CD4-positive, alpha-beta T cell treated with Interleukin-6 for 4 hours (primary cell): ENCODE measurements at places on chromosomes 5 and 9.
A peak's percentile ranks its signal among the peaks of the same experiment; 100 is the strongest.

GRCh38 chr9:88280816-88281382 lies 107.3 kb upstream of the SPIN1 start:
- no peak for DNase-seq

GRCh38 chr5:39505363-39505762 lies 80.6 kb upstream of the DAB2 start:
- no peak for DNase-seq

- no peak for DNase-seq
Observed at GRCh38 chr9:89687188-89687587, 82.4 kb downstream of the GADD45G start.

DNA sequence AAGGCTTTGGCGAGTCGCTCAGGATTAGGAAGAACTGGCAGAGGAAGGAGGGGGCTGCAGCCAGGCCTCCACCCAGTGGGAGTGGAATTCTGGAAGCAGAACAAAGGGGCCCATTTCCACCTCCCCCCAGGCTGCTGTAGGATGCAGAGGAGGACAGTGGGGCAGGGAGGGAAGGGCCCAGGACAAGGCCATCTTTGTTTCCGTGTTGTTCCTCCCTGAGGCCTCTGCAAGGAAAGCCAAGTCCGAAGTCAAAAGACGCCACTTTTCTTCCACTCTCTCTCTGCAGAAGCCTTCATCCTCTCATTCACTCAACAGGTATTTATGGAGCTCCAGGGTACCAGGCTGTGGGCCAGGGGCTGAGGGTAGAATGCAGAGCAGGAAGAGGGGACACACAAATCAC lies 70.7 kb downstream of the ENTREP1 start:
- no peak for DNase-seq

DNA sequence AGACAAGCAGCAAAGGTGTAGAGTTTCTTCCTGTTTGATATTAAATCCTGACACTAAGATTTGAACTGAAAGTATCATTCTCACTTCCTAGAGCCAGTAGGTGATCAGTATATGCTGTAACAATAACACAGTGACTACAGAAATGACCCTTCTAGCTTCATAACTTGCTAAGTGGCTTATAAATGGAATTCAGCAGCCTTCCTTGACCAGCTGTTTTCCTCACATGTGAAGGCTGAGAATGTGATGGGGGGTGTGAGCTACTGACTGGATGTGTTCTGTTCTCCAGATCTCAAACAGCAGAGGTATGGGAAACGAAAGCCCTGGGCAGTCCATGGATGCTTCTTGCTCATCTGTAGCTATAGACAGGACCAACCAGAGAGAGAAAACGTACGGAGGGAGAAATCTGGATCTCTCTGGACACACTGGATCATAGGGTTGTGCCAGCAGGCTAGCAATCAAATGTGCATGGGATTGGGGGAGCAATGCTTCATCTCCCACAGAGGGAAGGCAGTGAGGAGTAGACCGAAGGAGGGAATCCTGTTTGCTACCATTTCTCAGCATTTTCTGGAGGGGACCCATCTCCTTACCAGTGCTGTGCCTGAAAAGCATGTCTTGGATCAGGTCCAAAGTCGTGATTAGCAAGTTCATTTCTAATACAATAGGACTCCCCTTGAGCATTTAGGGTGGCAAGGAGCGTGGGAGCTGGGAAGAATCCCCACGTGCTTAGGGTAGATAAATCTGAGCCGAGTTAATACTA lies 39.4 kb downstream of the TNFAIP8 start:
- no peak for DNase-seq

DNA sequence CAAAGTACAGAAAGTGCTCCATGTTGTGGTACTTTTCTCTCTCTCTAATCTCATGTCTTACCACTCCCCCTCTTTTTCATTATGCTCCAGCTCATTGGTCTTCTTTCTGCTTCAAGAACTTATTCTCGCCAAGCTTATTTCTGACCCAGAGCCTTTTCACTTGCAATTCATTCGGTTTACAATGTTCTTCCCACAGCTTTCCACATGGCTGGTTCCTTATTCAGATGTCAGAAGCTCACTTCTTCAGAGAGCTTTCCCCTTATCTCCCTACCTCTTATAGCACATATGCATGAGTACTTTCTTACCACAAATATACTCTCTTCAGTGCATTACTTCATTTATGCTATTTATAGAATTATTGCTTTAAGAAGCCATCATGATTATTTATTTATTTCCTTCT lies 338.8 kb upstream of the ATP10B start:
- DNase-seq = no peak

DNA sequence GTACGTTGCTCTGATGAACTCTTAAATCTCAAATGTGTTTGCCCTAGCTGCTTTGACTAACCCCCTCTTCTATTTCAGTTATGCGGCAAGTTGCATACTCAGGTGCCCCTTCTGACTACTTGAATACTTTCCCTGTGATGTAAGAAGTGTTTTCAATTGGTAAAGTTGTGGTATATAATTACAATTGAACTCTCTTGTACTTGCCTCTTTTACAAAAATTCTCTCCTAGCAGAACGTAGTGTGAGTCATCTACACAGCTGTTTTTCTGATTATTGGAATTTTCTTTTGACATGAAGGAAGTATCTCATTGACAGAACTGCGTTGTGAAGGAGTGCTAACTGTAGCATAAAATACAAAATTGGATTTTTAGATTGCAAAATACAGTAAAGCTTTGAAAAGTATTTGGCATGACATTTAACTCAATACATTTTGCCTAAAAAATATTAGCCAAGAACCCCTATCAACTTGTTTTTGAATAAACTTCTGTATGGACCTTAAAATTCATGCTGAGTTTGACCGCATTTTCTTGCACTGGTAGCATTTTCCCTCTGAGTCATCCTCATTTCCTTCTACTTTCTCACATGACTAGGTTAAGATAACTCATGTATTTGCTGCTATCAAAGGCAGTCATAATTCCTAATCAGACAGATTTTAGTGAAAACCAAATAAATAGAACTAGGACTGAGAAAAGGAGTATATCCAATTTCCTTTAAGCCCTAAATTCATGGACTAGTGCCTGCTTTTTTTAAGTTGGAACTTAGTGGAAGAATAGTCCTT lies 6.3 kb downstream of the CRHBP start:
- no peak for DNase-seq

DNA sequence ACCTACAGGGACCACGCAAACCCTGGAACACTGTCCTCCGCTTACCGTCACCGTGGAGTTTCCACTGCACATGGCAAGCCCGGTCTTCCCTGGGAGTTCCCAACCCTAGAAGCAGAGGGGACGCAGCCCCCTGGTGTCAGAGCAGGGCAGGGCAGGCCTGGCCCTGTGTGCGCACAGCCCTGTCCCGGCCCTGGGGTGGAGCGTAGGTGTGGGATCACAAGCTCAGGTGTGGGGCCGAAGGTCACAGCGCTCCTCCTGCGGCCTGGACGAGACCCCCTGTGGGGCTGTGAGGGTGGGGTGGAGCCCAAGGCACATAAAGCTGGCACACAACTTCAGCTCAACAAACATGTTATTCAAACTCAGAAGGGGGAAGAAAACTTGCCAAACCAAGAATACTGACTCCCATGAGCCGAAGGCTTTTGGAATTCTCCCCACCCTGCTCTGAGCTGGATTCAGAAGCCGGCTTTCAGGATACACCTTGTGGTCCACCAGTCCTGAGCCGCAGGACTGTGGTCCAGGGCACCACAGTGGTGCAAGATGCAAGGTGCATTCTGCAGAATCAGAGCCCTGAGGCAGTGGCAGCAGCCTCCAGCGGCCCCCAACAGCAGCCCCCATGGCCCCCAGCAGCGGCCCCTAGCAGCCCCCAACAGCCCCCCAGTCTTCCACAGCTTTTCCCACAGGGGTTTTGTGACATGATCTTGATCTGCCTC lies 11.8 kb upstream of the EXOC3 start:
- peak; percentile 52 for DNase-seq

DNA sequence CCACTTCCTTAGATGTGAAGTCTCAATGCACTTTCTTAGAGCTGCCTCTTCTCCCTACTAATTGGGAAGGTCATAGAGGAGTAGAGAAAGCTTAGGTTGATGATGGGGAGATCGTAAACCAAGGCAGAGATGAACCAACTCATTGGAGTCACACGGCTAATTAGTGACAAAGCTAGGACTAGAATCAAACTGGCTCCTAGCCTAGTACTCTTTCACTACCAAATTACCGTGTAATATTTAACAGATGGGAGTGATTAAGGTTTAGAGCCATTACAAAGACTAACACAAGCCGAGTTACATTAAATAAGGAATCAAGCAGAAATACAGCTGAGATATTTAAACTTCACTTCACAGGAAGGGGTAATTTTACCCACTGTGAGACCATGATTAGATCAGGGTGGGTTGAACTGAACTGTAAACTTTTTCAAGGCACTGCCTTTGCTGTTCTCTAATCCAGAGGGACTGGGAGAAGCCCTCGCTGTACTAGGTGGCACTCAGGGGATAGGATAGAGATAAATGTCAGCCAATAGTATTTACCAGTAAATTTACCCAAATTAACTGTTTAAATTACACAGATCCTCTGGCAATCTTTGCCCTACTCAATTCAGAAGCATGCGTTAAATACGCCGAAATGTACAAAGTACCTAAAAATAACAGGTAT lies 166.4 kb upstream of the PIK3R1 start:
- no peak for DNase-seq

- peak; percentile 38 for DNase-seq
Observed at GRCh38 chr5:137696481-137696880, 39.4 kb downstream of the KLHL3 start.

DNA sequence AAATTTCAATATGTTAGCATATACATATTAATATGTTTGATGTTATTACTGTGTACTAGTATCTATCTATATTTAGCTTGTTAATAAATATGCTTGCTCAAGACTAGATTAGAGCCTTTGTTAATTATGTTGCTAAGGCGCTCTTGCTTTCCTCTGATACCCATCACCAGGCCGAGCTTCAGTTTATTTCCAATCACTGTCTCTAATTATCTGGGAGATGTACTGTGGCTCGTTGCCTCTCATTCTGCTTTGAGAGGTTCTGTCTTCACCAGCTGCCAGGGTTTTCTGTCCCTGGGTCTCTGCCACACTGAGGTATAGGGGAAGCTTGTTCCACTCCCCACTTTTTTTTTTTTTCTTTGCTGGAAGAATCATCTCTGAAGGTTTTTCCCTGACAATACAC lies 21.0 kb upstream of the TAF11L2 start:
- no peak for DNase-seq

- DNase-seq = no peak
Observed at GRCh38 chr9:137117269-137117731, 2.8 kb upstream of the DPP7 start.

- DNase-seq = no peak
Observed at GRCh38 chr5:100043475-100043874, 491.7 kb upstream of the FAM174A start.

- no peak for DNase-seq
Observed at GRCh38 chr5:15683332-15683731, 183.4 kb downstream of the FBXL7 start.

DNA sequence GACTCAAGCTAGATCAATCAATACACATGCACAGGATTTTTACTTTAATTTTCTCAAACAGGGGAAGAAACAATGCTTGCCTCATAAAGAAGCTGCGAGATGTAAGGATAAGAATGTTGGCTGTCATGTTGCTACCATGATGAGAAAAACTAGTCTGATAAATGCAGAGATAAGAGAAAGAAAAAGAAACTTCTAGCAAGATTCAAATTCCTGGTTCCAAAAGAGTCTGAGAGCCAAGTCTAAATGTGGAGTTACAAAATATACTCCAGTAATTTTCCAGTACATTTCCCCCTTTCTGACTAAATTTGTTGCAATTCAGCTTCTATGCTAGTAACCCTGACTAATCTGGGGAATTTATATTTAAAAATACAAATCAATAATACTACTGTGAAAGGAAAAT lies 10.4 kb upstream of the ANXA1 start:
- DNase-seq = no peak

DNA sequence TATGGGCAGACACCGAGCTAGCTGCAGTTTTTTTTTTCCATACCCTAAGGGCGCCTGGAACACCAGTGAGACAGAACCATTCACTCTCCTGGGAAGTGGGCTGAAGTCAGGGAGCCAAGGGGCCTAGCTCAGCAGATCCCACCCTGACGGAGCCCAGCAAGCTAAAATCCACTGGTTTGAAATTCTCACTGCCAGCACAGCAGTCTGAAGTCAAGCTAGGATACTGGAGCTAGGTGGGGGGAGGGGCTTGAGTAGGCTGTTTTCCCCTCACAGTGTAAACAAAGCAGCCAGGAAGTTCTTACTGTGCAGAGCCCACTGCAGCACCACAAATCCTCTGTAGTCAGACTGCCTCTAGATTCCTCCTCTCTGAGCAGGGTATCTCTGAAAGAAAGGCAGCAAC lies 151.7 kb upstream of the HCN1 start:
- DNase-seq = no peak

DNA sequence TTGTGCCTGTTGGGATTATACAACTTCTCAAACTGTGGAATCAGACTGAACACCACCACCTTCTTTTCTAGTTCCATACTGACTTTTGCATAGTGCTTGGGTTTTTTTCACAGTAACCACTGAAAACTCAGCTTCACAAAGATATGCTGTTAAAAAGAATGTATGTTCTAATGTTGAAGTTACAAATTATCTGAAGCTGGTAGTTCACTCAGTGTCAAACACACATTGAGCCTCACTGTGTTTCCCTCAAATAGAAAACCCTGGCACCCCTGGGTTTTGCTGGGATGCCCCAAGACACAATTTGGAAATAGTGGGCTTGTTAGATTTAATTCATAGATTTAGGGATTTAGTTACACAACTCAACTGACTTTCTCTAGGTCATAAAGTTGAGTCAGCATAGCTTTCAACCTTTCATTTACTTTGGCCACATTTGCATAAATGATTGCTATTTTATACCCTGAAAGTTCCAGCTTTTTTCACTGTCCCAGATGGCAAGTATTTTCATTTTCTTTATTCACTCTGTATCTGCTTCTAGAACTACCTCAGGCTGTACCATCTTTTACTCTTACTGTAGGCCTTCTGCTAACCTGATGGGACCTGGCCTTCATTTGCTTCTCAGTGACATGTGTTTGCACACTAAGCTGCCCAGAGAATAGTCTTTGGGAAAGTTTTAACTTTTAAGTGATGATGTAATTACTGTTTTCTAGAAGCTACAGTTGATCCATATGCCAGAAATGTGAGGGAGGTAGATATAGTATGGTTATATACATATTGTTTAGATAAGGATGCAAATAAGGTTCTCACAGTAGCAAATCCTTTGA lies 115.1 kb downstream of the CDC42SE2 start:
- no peak for DNase-seq

GRCh38 chr9:133844881-133845410 lies 106.8 kb upstream of the SARDH start:
- no peak for DNase-seq

DNA sequence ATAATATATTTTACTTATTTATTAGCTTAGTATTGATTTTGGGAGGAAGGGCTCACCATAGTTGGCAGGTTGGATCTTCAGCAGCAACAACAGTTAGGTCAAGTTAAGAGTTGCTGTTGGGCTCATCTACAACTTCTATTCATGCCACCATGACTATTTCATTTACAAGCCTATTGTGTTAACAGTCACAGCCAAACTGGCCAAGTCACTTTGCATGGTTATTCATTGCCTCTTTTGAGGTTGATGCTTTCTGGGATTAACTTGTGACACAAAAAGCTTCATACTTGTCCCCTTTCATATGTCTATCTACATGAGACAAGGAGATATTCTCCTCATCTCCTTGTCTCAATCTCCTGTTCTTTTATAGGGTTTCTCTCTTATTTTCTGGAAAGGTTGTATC lies 98.3 kb downstream of the WDR70 start:
- DNase-seq = no peak

- no peak for DNase-seq
Observed at GRCh38 chr5:34924462-34924765, 4.9 kb upstream of the DNAJC21 start.
